ENCODE measurements at places on chromosomes 5 and 9.

DNA sequence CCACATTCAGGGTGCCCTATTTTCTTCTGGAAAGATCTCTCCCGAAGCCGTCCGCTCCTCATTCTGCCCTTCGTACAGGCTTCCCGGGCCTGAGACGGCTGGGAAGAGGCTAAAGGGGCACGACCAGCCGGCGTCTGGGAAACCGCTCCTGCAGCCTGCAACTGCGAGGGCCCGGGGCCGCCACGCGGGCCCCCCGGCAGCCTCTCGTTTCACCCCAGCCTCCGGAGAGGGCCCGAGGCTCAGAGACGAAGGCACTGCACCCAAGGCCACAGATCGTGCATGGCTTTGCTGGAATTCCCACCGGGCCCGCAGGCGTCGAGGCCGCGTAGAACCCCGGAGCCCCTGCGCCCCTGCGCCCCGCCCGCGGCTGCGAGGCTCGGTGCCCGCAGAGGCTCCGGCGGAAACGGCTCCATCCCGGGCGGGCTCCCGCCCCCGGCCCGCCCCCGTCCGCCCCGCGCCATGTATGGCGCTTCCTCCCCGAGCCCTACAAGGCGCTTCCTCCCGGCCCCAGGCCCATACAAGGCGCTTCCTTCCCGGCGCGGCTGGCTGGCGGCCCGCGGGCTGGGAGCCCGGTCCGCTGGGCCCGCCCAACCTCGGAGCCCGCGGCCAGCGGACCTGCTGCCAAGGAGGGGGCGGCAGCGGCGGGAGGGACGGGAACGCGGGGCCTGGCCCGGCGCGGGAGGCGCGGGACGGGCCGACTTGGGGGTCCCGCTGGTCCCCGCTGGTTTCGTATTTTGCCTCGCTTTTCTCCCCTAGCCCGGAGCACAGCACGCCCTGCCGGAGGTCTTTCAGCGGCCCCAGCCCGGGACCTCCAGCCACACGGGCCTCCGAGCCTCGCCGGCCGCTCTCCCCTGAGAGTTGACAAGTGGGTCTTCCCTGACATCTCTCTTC lies 26.6 kb downstream of the EGR1 start:
- peak; percentile 90 for DNase-seq

GRCh38 chr9:137055385-137056364 lies 1.8 kb upstream of the ENTPD2 start:
- no peak for DNase-seq

DNA sequence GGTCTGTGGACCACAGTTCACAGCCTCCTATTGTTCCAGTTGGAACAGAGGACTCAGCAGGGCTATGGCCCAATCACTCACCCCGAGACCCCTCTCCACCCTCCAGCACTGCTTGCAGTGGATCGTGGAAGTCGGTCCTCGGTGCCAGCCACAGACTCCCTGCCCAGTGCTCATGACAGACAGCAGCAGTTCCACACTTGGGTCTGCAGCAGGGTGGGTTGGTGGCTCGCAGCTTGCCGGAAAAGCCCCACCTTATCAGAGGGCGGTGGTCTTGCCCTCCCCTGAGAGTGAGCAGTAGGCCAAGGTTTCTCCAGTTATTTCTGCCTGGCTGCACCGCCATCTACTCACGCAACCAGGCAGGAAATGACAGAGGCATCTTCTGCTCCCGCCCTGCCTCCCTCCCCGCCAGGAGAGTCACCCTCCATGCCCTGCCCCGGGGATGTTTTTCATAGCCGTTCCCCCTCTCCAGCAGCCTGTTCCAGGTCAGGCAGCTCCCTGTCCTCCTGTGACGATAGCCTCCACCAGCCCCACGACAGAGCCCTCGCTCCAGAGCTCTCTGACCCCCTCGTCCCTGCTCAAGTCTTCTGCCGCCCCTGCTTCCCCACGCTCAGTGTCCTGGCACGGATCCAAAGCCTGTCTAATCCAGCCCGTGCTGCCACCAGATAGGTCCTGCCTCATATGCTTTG lies 34.5 kb downstream of the UNC5A start:
- no peak for DNase-seq

DNA sequence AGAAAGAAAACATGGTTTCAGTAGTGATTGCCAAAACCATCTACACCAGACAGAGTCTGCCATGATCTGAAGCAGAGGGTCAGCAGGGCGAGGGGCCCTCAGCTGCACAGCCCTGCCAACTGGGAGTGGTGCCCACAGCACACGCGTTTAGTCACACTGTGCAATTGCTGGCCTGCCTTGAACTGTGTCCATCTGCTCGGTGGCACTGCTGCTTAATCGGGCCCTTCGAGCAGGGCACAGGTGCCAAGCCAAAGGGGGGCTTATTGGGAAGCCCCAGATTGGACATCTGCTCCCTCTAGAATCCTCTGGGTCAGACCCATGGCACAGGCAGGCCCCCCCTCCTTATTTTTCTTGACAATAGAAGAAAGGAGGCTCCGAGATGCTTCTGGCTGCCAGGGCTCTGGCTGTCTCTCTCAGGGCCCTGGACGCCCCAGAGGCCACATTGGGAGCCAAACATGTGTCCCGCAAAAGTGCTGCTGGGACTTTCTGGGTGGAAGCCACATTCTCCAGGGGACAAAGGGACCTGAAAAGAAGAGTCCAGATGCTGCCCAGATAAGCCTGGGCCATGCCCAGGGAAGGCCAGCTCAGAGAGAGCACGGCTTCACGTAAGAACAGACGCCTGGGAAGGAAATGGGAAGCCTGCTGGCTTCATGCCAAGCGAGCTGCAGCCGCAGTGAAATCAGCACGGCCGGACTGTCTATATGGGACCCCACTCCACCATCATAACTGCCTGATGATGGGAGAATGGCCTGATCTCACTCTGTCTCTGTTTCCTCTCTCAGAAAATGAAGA lies 349.2 kb downstream of the GADD45G start:
- no peak for DNase-seq

- DNase-seq = no peak
Measured at GRCh38 chr5:1018596-1018995, 10.0 kb downstream of the NKD2 start.

GRCh38 chr9:70936536-70936935 lies 184.9 kb downstream of the TRPM3 start:
- no peak for DNase-seq

- DNase-seq = no peak
Measured at GRCh38 chr9:2729003-2729402, 11.7 kb downstream of the KCNV2 start.

- DNase-seq = no peak
Measured at GRCh38 chr5:173075137-173075843, 19.1 kb downstream of the CREBRF start.

- no peak for DNase-seq
Measured at GRCh38 chr5:137595396-137596079, 96.4 kb upstream of the SPOCK1 start.

DNA sequence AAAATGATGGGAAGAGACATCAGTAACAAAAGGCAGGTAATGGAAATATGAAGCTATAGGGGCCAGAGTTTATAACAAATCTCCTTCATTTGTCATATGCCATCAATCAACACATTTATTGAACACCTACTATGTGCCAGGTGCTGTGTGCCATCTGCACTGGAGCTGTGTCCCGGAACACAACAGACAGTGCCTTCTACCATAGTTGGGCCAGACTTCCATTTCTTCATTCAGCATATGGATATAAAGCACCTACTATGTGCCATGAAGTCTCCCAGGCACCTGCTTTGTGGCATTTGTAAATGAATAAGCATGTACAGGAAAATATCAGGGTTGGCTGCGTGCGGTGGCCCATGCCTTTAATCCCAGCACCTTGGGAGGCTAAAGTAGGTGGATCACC lies 112.5 kb upstream of the ERCC6L2 start:
- no peak for DNase-seq

GRCh38 chr5:161432798-161433197 lies 113.7 kb downstream of the GABRB2 start:
- no peak for DNase-seq

DNA sequence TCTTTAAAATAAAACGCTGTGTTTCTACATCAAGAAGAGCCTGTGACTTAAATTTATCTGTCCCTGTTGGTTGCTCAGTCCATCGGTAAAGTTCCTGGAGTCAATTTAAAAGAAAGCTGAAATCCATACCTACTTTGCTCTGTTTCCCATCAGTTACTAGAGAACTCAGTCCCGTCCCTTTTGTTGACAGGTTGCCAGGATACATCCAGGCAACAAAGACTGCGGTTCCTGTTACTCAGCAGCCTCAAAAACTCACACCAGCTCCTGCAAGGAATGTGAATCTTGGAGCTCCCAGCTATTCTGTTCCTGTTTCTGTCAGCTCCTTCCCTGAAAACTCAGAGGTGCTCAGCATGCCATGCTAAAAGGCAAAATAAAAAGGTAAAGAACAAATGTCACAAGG lies at the start of gene ZNF474:
Gene ZNF474 (plus strand): TSS at position 241 of the 400 bp plus-strand sequence. CDS start 22,445 bp downstream, outside the sequence.
- DNase-seq = no peak

DNA sequence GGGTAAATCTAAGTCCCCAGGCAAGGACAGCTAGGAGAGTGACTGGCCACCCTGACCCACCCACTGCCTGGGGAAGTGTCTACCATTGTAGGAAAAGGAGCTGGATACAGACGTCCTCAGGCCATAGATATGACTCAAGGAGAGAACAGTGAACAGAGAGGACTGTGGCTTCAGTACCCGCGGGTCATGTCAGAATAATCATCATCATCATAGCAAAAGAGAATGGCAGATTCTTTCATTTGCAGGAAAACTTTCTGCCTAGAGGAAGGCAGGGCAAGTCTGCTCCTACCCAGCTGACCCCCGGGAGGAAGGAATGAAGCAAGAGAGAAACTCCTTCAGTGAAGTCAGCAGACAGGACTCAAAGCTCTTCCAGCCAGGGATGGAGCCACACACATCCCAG lies 52.2 kb upstream of the UBTD2 start:
- no peak for DNase-seq

GRCh38 chr5:106755789-106756188 lies 914.9 kb downstream of the EFNA5 start:
- no peak for DNase-seq

DNA sequence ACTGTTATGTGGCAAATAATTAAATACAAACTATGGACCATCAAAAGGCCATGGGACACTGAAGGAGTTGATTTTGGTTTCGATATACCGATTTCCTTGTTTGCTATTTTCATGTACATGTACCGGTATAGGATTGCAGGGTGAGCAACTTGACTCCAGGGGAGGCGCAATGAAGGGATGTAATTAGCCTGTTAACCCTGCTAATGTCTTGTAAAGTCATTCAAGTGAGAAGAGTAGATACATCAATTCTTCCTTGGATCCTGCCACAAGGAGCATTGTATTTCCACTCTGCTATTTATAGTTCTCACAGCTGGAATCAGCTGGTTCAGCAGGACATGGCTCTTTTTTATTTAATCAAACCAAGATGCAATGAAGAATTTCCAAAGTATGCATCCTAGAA lies 102.0 kb downstream of the STK32A start:
- no peak for DNase-seq

DNA sequence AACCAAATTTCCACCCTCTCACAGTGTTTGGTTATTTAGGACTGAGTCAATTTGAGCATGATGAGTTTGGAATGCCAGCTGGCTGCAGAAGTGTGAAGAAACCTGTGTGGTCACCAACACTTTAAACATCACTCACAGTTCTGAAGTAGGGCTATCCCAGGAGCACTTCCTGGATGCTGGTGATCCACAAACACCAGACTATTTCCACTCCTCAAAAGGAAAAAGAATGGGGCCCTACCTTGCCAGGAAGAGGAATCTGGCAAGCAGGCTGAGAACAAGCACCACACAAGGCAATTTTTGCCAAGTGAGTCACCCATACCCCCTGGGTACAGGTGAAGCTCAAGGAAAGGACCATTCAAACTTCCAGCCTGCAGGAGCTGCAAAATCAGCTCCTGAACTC lies 294.2 kb upstream of the PTGER4 start:
- DNase-seq = no peak

DNA sequence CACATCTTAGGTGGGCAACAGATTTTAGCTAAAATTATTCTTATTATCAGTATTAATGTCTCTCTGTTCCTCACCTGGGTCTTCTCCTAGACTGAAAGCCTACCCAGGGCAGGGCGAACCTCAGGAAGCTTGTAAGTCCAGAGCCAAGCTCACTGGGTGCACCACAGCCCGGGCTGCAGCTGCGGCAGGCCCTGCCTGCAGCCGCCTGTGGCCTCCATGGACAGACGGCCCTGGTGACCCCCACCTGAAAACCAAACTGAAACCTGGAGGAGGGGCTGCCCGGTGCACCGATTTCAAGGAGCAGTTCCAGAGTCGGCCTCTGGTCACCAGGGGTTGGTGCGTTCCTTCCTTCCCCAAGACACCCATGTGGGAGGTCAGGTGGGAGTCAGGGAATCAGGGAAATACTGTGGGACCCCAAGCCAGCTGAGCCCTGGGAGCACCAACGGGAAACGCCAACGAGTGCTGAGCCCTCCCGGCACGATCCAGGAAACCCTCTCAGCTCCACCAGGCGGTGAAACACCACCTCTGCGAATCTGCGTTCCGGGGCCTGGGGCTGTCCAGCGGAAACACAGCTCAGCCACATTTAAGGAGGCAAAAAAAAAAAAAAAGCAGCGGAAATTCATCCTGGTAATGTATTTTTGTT lies 68.6 kb upstream of the PPP1R26 start:
- DNase-seq = no peak

- DNase-seq = no peak
Measured at GRCh38 chr9:69172895-69173294, 1.2 kb upstream of the TJP2 start.

DNA sequence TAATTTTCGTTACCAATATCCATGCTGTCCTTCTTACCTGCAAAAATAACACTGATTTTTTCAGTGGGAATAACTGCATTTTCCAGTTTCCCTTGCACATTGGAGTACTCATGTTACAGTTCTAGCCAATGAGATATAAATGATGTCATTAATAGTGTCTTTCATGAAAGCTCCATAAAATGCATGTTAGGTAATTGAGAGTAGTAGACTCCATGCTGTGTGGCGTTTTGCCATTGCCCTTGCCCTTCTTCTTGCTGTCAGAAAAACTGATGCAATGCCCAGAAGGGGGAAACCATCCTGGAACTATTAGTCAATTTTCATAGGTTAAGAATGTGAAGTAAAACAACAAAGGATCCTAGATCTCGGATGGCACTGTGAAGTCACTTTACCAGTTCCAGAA lies 1765.3 kb downstream of the EFNA5 start:
- no peak for DNase-seq

DNA sequence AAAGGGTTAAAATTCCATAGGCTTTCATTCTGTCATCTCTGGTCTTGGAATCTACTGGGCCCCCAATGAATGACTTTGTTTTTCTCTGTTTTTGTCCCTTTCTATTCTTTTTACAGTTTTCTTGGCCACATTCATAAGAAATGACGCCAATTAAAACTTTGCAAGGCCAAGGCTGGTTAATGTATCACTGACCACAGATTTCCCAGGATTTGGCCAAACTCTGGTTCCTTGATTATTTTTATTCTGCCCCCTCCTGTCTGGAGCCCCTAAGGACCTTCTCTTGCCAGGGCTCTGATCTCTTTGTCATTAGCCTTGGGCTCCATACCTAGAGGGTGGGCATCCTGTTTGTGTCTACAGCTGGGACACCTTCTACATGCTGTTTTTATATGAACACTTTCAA lies 388.9 kb upstream of the PAPPA start:
- DNase-seq = no peak

- DNase-seq = no peak
Measured at GRCh38 chr9:13963005-13963653, 350.8 kb downstream of the NFIB start.

DNA sequence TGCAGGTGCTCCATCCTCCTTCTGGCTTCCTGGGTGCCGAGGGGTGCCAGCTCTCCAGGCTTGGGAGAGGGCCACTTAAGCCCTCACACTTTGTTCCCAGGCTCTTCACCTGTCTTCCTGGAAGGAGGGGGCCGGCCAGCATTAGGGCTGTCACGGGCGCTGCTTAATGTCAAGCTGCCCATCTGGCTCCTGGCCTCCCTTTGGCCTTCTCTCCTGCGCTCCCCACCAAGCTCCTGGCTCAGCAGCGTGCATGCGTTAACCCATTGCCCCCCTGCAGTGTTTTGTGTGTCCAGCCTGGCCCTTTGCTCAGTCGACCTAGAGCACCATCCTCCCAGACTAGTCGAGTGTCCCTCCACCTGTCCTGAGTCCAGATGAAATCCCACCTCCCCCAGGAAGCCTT lies 21.3 kb downstream of the NTNG2 start:
- no peak for DNase-seq
